ENCODE measurements at places on chromosomes 4 and X. TPM values are rescaled to one million over a fixed set of nuclear protein-coding genes. Genes with fewer than 3 reads are reported as not detected.

DNA sequence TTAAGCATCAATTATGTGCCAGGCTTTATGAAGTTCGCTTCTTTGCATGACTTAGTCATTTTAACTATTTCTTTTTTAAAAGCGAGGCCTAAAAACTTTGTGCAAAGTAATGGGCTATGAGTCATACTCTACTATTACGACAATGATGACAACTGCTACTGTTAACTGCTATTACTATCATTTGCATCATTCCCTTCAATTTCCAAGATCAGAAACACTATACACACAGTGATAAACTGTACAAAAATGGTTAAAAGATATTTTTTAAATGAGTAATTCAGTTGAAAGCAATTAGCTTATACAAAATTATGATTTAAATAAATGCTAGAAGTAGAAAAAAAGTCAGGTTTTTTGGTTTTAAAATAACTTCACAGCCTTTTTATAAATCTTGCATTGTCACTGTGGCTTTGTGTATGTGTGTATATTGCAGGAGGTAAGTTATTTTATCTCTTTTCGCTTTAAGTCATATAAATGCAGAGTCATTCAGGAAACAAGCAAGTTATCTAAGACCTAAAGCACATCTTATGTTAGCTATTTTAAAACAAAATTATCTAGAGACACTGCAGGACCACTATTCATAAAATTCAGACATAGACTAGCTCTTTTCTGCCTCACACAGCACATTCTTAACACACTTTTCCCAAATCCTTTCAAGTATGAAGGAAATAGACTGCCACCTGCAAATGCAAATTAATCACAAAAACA is 18.5 kb upstream of the CXCL3 start:
- DNase-seq: no peak

- no peak for DNase-seq
Measured at GRCh38 chrX:24169211-24169610, 19.7 kb downstream of the ZFX start.

GRCh38 chr4:1869530-1870327 is 1.5 kb upstream of the NSD2 start:
- DNase-seq: no peak

DNA sequence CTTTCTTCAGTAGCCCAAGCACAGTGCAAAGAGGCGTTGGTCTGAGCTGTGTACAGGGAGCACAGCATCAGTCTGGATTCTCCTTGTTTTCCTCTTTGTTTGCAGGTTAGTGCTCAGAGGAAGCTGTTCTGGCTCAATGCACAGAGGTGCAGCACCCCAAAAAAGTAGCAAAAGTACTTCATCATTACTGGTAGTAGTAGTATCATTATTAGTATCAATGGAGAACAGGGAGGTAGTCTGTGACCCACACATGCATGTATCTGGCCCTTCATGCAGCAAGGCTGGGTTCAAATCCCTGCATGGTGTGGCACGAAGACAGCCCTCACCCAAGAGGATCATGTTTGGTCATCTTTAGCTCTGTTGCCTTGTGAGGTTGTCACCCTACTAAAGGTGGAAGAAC is 68.7 kb downstream of the CXXC4 start:
- DNase-seq: no peak

DNA sequence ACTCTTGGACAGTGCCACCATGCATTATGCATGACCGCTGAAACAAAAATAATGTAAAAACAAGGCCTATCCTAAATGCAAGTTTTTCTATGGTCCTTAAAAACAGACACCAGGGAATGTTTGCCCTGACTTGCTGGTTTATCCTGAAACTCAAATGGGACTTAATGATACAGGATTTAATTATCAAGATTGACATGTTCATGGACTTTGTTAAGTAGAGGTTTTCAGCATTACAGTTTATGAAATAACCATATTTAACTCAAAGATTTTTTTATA is 1.3 kb downstream of the NFKB1 start:
- DNase-seq: no peak

GRCh38 chrX:131711478-131711867 is 167.6 kb downstream of the OR13H1 start:
- no peak for DNase-seq

DNA sequence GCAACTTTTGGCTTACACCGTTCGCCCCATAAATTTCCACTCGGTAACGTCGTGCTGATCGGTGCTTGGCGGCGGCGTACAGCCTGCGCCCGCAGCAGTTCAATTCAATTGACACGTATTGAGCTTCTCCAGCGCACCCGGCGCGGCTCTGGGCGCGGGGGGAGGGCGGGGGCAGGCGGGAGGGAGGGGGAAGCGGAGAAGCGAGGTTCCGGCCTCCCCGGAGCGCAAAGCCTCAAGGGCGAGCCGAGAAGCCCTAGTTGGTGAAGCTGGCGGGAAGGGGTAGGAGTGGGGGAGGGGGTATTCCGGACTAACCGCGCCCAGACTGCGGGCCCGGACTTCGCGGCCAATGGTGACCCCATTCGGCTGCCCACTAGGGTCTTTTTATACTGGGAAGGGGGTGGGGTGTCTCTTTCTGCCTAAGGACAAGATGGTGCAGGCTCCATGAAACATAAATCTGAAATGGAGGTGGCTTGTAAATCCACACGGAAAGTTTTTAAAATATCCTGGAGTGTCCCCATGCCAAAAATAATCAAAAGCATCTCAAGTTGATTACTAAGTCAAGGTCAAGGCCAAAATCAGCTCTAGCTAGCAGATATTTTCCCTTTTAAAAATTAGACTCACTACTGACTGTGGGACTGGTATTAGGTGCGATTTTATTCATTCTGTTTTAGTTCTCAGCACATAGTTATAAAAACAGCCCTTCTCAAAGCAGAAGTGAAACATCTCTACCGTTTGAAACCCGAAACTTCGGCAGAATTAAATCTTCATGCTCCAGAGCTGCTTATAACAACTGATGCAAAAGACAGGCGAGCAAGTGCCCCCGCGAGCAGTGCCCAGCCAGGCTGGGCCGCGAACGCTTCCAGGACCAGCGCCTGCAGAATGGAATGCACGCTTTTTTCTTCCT is 1.5 kb upstream of the BCOR start:
- peak; percentile 49 for DNase-seq

- no peak for DNase-seq
Measured at GRCh38 chr4:80713409-80713808, 317.1 kb upstream of the BMP3 start.

- no peak for DNase-seq
Measured at GRCh38 chr4:47043821-47044220, 12.5 kb downstream of the GABRB1 start.

The CENPI gene
- total RNA-seq: 11.2 TPM

The CT45A5 gene
- total RNA-seq: not detected

The CD38 gene
- 4.4 TPM for total RNA-seq

DNA sequence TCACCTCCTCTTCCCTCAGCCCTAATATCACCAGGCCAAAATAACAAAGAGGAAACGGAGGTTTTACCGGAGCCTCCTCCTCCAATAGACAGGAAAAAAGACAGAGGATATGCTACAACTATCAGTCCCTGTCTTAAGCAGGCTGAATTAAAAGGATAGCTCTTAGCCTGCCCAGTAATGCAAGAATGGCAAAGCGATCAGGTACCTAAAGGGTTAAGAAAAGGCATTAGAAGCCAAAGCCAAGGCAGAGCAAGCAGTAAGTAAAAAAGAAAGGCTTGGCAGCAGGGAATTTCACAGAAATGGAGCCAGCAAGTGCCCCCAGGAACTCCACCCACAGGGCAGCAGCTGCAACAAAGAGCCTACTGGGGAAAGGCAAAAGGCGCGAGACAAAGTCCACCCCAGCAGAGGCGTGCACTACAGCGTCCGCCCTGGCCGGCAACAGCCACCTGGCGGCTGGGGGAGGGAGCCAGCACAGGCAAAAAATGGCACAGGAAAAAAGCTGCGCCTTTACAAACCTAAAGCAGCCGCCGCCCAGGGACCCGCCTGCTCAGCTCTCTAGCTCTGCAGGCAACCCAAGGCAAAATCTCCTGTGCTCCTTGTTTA is 220.6 kb upstream of the ZC4H2 start:
- DNase-seq: peak; percentile 83

DNA sequence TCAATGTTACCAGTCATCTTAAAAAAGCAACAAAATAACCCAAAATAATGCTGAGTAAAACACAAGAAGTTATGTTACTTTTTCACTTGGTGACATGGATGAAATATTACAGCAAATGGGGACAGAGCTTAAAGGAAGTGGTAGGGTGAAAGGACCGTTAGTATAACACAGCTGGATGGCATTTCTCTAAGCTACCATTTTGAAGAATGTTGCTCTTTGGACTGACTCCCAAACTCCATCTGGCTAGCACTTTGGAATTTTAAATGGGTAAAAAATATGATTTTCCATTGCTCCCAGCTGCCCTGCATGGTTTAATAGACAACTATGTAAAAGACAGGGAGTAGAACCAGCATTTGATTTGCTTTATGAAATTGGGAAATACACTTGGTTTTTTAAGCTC is 27.6 kb downstream of the CLCN5 start:
- peak; percentile 80 for DNase-seq

The ARMCX4 gene
- 23.7 TPM for total RNA-seq

The ZNF711 gene
- 34.5 TPM for total RNA-seq

The PNMA5 gene
- not detected for total RNA-seq

The NLRP2B gene
- not detected for total RNA-seq

The LRIT3 gene
- total RNA-seq: 0.51 TPM

DNA sequence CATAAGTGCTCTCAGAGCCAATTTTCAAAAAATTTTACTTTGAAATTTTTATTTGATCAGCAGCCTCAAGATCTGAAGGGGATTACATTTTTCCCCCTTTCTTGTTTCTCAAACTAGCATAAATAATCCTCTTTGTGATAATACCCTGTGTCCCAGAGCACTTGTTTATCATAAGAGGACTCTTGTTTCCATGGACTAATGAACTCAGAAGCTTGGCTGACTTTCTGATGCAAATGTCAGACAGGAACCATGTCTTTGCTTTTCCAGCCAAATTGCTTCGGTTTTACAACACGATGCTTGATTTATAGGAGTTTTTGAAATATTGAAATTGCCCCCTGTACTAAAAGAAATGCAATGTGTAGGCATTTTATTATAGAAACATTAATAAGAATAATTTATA is 859.3 kb upstream of the LCORL start:
- peak; percentile 5 for DNase-seq

- peak; percentile 26 for DNase-seq
Measured at GRCh38 chr4:3871181-3871852, 105.1 kb downstream of the ADRA2C start.

The VSIG4 gene
- total RNA-seq: 6.4 TPM

GRCh38 chr4:16217300-16218051 is 8.8 kb downstream of the TAPT1 start:
- no peak for DNase-seq

DNA sequence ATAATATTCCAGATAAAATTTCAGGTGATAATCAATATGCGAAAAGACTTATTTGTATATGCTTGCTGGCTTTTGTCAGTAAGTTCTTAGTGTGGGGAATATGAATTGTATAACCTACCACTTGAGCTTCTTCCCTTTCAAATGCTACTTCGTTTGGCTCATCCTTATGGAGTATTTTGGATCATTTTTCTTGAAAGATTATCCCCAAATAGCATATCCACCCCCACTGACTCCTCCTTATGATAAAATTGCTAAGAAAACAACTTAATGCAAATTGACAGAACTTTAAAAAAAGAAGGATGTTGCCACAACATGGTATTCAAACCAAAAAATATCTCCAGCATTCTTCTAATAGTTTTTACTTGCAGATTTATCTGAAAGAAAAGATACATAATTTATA is 393.3 kb downstream of the PPP3CA start:
- DNase-seq: no peak

The GAGE12H gene
- total RNA-seq: not detected

DNA sequence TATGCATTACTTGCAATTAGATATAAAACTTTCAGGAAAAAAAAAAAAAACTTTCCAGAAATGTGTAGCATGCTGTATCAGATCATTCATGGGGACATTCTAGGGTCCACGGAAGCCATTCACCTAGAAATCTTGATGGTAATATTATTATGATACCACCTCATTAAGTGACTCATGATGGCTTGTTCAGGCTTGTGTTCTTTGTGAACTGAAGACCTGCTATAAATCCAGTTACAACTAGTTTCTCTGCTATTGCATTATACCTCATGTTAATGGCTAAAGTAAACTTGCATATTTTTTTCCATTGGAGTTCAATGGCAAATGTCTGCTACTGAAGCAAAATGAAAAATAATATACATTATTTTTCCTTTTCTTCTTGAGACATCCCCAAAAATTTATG is 35.3 kb upstream of the PTPN13 start:
- DNase-seq: peak; percentile 20

DNA sequence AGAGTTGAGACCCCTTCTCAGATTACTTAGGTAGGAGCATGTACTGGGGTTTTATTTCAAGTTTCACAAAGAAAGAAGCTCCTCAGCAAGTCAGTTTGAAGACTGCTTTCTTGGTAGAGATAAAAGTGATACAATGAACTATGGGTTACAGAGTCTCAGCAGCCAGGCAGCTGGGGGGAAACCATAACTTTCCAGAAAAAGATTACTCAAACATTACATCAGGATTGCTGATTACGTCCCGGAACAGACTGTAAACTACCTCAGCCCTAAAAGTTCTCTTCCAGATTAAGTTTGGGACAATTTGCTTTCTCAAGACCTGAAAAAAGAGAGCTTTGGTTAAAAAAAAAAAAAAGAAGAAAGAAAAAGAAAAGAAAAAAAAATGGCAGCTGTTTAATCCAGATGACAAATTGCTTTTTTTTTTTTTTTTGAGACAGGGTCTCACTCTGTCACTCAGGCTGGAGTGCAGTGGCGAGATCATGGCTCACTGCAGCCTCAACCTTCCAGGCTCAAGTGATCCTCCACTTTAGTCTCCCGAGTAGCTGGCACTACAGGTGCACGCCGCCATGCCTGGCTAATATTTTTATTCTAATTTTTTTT is 16.6 kb downstream of the SAT1 start:
- no peak for DNase-seq

The FAM13A gene
- total RNA-seq: 68.5 TPM

The RS1 gene
- not detected for total RNA-seq

DNA sequence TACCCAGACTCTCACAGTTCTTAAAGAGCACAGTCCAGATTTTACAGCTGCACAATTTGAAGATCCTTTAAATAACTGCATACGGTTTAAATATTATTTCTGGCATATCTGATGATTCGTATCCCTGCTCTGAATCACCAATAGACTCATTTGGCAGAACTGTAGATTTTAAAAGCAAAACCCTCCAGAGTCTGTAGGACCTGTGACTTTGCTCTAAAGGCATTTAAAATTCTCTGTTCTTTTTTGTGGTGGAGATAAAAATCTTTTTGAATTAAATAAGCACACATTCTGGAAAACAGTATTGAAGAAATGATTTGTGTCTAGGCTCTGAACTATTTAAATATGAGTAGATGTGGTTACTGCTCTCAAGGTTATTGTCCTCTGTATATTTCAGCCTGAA is 246.2 kb upstream of the PITX2 start:
- no peak for DNase-seq

GRCh38 chrX:23332888-23333821 is 1.5 kb upstream of the PTCHD1 start:
- DNase-seq: peak; percentile 11

The CXCR3 gene
- 0.92 TPM for total RNA-seq

- DNase-seq: no peak
Measured at GRCh38 chr4:177163532-177163931, 146.1 kb upstream of the NEIL3 start.

DNA sequence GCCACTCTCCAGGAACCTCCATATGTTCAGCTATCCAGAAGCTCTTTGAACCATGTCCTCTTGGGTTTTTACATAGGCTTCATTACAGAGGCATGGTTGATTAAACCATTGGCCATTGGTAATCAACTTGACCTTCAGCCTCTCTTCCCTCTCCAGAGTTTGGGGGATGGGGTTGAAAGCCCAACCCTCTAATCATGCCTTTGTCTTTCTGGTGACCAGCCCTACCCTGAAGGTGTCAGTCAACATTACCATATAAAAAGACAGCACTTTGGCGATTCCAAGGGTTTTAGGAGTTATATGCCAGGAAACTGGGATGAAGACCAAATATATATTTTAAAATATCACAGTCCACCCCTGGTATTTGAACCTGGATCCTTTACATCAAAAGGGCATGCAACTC is 222.5 kb downstream of the CHIC1 start:
- DNase-seq: no peak
